ENCODE measurements at places on chromosomes 16 and 17.

- no peak for DNase-seq
Measured at GRCh38 chr16:82582975-82583374, 43.8 kb upstream of the CDH13 start.

DNA sequence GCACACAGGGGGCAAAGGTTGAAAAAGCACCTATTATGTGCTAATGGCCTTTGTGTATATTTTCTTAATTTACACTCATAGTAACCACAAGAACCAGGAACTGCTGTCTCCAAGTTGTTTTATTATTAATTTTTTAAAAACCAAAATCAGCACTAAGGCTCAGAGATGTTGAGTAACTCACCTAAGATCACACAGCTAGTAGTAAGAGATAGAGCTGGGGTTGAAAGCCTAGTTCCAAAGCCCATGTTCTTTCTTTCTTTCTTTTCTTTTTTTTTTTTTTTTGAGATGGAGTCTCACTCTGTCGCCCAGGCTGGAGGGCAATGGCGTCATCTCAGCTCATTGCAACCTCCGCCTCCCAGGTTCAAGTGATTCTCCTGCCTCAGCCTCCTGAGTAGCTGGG lies 75.3 kb downstream of the SDK2 start:
- DNase-seq, result no peak

DNA sequence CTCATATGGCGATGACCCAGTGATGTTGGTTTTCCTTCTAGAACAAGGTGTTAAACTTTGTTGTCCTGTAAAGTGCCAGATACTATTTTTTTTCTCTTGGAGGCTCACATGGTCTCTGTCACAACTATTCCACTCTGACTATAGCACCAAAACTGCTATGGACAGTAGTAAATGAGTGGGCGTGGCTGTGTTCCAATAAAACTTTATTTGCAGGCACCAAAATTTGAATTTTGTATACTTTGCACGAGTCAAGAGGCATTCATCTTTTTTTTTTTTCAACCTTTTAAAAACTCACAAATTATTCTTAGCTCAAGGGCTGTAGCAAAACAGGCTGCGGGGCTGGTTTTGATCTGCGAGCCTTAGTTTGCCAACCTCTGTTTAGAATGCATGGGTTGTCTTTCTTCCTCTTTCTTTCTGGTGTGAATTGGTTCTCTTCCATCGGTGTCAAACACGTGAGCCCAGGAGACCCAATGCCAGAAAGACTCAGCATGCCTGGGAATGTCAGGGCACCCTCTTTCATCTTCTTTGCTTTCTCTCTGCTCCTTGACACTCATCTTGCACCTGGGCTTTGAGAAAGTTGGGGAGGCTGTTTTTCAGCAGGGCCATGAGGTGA lies 2.1 kb downstream of the SYT17 start:
- DNase-seq, result no peak

- no peak for DNase-seq
Measured at GRCh38 chr16:11056090-11056992, 112.0 kb downstream of the CLEC16A start.

DNA sequence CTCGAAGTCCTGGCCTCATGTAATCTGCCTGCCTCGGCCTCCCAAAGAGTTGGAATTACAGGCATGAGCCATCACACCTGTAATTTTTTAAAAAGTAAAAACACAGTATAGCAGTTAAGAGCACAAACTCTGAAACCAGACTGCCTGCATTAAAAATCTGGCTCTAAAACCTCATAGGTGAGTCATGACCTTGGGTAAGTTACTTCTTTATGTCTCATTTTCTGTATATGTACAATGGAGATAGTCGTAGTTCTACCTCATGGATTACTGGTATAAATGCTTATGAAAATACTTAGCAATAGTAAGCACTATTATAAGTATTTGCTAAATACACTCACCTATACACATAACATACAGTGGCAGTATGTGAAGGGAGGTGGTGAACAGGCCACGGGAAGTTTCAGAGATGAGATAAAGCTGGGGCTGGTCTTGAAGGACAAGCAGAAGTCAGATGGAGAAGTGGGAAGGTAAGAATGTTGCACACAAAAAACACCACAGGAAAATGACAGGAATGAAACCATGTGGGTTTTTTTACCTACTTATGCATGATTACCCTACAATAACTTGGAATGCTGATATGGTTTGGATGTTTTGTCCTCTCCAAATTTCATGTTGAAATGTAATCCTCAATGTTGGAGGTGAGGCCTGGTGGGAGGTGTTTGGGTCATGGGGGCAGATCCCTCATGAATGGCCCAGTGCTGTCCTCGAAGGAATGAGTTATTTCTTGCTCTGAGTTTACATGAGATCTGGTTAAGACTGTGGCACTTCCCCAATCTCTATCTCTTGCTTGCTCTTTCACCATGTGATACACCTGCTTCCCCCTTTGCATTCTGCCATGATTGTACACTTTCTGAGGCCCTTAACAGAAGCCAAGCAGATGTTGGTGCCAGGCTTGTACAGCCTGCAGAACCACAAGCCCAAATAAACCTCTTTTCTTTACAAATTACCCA lies 33.9 kb downstream of the ZNF652 start:
- DNase-seq, result no peak

DNA sequence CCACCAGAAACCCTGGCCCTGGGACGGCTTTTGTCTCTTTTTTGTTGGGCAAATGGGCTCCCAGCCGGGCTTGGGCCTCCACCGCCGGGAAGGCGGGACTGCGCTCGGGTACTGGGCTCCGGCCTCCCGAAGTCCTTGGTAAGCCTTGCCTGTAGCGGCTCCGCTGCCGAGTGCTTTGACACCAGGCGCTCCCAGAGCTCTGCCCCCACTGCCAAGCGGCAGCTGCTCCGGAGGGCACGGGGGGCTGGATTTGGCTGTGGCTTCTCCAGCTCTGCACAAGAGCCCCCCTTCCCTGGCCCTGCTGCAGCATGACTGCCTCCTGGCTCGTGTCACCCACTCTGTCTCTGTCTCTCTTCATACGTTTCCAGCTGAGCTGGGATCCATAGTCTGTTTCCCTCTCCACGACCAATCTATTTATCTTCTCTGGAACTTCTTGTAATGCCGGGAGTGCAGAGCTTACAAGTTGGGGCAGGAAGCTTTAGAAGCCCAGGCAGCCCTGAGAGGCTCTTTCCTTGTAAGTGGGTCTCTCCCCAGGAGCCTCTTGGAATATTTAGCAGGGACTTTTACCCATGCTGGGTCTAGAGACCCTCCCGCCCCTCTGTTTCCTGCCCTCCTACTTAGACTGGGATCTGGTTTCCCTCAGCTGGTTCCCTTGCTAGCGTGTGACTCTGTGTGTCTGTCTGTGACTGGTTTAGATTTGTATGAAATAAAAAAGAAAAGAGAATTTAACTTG lies 246.9 kb upstream of the GSE1 start:
- DNase-seq, result no peak

GRCh38 chr17:40266882-40267281 lies 20.8 kb upstream of the CDC6 start:
- no peak for DNase-seq

DNA sequence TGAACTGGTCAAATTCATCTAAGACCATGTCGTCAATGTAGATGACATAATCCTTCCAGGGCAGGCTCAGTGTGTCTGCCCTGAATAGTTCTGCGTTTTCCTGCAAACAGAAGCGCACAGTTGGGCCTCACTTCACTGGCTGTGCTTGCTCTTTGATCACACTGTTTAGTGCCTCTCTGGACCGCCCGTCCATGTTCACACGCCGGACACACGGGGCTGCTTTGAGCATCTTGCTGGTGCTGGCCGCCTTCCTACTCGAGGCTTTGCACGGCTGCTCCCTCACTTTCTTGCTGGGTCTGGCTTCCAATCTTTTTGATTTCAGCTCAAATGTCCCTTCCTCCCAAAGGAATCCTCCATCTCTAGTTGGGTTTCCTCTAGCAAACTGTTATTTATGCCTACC lies 37.4 kb downstream of the DNAH17 start:
- no peak for DNase-seq

GRCh38 chr17:79371984-79372383 lies 238.9 kb downstream of the RBFOX3 start:
- no peak for DNase-seq

DNA sequence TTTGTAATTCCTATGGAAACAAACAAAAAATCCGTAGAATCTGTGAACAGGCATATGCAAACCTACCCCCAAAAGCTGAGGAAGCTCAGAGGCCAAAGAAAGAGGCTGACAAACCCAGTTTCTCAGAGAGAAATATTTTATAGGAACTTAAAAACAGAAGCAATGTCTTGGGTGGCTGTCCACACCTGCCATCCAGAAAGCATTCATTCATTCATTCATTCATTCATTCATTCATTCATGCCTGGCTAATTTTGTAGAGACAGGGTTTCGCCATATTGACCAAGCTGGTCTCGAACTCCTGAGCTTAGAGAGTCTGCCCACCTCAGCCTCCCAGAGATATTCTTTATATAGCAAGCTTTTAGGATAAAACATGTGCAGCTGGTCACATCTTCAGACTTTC lies 154.3 kb downstream of the MRTFB start:
- no peak for DNase-seq

DNA sequence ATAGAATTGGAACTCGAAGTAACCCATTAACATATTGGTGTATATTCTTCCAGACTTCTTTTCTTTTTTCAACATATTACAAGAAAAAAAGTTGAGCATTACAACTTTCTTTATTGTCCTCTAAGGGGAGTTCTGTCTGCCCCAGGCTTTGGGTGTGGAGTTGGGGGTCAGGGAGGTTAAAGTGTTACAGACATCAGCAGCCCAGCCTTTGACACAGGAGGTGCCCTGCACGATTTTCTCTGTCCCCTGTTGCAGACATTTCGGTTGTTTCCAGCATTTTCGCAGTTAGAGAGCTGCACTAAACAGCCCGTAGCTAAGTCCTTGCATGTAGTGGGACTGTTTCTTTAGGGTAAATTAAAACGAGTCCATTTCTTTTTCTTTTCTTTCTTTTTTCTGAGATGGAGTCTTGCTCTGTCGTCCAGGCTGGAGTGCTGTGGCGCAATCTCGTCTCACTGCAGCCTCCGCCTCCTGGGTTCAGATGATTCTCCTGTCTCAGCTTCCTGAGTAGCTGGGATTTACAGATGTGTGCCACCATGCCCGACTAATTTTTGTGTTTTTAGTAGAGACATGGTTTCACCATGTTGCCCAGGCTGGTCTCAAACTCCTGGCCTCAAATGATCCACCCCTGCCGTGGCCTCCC lies 13.4 kb upstream of the ADCY7 start:
- no peak for DNase-seq

GRCh38 chr16:49838441-49839016 lies 17.4 kb downstream of the ZNF423 start:
- no peak for DNase-seq

GRCh38 chr16:83355570-83356218 lies 452.1 kb upstream of the HSBP1 start:
- DNase-seq, result no peak

- no peak for DNase-seq
Measured at GRCh38 chr17:40135817-40136216, 4.5 kb upstream of the CASC3 start.

GRCh38 chr16:19997734-19998133 lies 76.0 kb downstream of the GPR139 start:
- no peak for DNase-seq

- DNase-seq, result no peak
Measured at GRCh38 chr16:27448532-27449433, 46.8 kb downstream of the IL21R start.

DNA sequence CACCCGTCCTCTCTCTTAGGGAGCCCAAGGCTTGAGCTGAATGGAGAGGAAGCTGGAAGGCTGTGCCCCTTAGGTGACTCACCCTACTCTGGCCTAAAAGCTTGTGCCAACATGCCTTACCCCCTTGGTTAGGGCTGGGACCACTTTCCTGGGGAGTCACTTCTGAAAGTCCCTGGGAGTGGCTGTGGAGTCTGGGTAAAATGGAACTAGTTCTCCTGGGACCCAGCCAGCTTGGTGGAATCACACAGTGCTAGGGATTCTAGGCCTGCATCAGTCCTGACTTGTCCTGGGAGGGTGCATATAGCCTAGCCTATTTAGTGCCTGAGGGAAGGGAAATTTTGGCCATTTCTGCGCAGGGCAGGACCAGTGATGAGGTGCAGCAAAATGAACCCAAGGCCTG lies 10.5 kb downstream of the MMP28 start:
- DNase-seq, result no peak

DNA sequence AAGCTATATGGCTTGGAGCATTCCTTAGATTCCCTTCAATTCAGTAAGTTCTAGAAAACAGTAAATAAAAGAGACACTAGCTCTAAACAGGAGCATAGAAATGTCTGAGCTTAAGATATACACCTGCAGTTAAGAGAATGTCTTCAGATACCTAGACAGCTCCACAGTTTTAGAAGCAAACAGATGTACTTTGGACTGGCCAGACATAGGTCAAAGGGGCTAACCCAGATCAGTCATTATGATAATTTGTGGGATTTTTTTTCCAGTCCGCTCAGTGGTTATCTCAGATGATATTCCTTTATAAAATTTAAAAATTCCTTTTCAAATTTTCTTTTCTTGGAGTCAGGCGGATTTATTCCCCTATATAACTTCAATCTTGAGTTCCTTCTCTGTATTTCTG lies 65.8 kb upstream of the RASL10B start:
- no peak for DNase-seq

GRCh38 chr17:65027305-65027704 lies 29.2 kb downstream of the GNA13 start:
- DNase-seq, result peak; percentile 25
